Epithelial cell of proximal tubule (primary cell): ENCODE measurements at places on chromosomes 12 and 14. TPM values are rescaled to one million over a fixed set of nuclear protein-coding genes. Genes with fewer than 3 reads are reported as not detected.

DNA sequence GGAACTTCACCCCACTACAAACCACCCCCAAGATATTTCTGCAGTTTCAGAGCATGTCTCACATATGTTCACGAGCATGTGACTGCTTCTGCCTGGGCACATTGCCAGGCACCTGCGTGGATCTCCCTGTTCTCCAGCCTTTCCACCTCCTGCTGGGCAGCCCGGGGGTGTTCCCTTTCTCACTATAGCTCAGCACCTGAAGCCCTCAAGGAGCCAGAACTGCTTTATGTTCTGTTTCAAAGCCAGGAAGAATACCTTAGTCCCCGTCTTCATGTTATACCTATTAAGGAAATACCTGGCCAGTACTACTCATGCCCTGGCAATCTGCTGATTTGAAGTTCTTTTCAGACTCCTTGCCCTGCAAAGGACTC lies 4.2 kb upstream of the FGF6 start:
- no peak for DNase-seq

- DNase-seq, result no peak
These were observed 8.1 kb downstream of the CARMIL3 start for GRCh38 chr14:24059841-24060388.

DNA sequence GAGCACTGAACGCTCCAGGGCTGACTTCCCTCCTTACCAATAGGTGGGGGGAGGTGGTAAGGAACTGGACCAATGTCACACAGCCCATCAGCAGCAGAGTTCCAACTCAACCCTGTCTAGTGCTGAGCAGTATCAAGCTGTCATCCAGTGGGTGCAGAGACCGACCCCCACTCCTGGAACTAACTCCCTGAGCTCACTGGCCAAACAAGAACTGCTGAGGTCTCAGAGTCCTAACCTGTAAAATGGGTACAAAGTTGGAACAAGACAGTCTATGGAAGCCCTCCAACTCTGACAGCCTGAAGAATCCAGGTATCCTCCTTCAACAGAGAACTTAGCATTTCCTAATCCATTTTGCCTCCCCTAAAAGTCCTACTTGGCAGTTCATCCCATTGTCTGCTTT lies 91.1 kb upstream of the CLMN start:
- DNase-seq, result no peak

The TSPAN19 gene
- not detected in 2 replicates for total RNA-seq

The CCDC92 gene
- 13.5 and 25.9 TPM in 2 replicates for total RNA-seq

GRCh38 chr14:101992708-101993107 lies 28.3 kb downstream of the DYNC1H1 start:
- no peak for DNase-seq

The MAP3K12 gene
- 5.8 and 16.7 TPM in 2 replicates for total RNA-seq

DNA sequence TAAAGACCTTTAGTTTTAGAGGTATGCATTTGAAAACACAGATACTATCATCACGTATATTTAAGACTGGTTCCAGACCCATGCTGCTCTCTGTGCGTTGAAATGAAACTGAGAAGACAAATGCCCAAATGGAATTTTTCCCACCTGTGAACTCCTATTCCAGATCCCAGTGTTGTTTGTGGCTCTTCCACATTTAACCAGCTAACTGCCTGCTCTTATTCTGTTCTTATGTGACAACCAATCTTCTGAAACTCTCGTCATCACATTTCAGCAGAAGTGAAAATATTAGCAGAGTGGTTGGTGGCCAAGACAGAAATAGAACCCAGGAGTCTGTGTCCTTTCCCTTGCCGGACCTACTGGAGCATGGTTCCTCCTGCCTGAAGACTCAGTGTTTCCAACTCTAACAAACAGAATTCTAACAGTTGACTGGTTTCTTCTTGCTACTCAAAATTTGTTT lies 460.2 kb downstream of the RAD51B start:
- DNase-seq, result no peak

The PRPH gene
- 1.1 TPM in 1 of 2 replicates, not detected in the other for total RNA-seq

DNA sequence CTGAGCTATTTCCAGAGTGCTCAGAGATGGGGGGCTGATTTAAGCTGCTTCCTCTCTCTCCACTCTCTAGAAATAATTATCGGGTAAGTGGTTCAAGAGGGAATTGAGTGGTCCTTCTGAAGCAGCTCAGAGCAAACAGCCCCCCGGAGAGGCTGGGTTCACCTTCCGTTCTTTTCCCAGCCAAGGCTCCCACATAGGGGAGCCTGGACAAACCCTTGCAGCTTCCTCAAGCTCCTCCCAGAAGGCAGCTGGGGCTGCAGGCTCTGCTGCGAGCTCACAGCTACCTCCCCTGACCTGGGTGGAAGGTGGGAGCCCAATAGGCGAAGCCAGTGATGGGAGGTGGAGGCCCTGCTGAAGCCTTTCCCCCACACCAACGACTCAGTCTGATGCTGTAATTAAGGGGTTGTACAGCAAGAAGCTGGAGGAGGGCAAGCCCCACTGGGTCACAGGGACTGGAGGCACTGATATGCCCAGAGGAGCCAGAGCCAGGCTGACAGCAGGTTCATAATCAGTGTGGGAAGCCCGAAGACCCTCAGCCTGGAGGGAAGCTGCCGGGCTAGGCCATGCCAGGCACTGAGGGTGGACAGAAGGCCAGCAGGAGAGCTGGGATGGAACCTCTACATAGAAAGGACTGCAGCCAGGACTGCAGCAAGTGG lies 52.4 kb downstream of the ARL6IP4 start:
- no peak for DNase-seq

DNA sequence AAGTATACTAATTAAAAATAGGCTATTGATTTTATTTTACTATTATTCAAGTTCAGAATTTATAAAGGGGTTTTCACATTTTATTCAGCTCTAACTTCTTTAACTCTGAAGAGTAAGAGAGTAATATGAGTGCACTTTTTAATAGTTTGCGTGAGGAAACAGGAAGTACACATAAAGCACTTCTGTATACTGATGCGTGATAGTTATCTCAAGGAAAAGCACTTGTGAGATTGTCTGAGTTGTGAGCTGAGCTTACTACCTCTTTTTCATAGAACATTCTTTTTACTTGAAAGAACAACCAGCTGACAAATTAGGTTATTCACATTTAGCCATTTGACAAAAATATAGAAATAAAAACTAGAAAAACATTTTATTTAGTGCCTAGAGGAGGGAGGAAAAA lies 1.9 kb downstream of the RAD51AP1 start:
- no peak for DNase-seq

DNA sequence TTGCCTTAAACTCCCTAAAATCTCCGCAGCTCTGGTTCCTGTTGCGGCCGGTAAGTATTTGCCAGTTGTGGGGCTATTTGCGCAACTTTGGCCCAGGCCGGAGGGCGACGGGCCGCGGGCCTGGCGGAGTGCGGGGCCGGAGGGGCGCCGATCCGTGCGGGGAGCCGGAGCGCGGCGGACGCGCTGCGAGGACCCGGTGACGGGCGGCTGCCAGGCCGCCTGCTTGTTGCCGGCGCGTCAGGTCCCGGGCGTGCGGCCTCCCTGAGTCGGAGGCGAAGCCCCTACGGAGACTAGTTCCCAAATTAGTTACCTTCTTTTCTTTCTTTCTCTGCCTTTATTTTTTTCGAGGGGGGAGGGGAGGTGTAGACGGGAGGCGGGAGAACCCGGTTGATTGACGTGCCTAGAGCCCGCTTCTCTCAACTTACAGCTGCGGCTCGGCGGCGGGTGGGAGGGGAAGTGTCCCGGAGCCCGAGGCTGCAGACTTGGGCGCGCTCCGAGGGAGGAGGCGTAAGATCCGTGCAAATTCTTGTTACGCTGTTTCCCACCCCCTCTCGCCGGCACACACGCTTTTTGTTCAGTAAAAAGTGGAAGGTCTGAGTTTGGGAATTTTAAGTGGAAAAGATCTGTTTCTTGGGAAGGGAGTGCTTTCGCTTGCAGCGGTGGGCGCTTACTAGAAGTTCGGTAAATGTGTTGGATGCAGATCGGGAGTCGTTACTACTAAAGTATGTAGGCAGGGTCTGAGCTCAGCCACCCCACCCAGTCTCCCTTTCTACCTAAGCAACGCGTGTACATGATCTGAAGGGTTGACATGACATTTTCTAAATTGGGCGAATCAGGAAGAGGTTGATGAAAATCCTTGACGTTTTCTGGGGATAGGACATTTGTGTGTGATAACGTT lies 576 bp downstream of the ZBTB1 start:
- DNase-seq, result no peak

The RNU4-1 gene
- total RNA-seq, result under 0.01 TPM in 2 replicates

GRCh38 chr12:91937009-91937408 lies 208.6 kb downstream of the BTG1 start:
- DNase-seq, result no peak

GRCh38 chr14:61568572-61569011 lies 126.7 kb upstream of the HIF1A start:
- no peak for DNase-seq

GRCh38 chr14:104974146-104974541 lies 4.0 kb downstream of the AHNAK2 start:
- no peak for DNase-seq

DNA sequence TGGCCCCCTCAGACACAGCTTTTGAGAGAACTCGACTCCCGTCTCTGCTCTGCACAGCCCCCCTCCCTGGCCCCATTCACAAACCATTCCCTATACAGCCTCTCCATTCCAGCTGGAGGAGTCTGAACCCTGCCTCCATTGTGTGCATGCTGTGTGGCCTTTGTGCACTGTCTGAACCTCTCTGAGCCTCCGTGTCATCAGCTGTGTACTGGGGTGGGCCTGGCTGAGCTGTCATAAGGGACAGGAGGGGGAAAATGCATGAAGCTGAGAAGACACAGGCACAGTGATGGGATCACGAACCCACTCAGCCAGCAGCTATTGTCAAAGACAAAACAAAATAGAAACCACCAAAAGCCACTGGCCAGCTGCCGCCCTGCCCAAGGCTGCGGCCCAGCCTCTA lies 130.8 kb downstream of the RFLNA start:
- DNase-seq, result no peak

DNA sequence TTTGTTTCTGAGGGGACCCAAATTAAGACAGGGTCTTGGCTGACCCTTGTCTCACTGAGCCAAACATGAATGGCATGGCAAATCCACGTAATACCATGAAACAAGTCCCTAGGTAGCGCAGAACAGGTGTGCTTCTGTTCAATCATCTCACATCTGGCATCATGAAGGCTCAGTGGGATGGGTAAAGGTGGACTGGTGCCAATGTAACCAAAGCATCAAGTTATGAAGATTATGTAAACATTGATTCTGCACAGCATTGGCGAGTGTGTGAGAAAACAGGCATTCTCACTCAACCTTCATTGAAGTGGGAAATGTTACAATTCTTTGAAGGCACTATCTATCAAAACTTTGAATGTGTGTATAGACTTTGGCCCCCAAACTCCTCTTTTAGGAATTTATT lies 41.9 kb downstream of the PTGER2 start:
- DNase-seq, result no peak
